Glomerular endothelial cell (primary cell): ENCODE measurements at places on chromosomes 6 and 20. TPM values are rescaled to one million over a fixed set of nuclear protein-coding genes. Genes with fewer than 3 reads are reported as not detected.
A peak's percentile ranks its signal among the peaks of the same experiment; 100 is the strongest.

DNA sequence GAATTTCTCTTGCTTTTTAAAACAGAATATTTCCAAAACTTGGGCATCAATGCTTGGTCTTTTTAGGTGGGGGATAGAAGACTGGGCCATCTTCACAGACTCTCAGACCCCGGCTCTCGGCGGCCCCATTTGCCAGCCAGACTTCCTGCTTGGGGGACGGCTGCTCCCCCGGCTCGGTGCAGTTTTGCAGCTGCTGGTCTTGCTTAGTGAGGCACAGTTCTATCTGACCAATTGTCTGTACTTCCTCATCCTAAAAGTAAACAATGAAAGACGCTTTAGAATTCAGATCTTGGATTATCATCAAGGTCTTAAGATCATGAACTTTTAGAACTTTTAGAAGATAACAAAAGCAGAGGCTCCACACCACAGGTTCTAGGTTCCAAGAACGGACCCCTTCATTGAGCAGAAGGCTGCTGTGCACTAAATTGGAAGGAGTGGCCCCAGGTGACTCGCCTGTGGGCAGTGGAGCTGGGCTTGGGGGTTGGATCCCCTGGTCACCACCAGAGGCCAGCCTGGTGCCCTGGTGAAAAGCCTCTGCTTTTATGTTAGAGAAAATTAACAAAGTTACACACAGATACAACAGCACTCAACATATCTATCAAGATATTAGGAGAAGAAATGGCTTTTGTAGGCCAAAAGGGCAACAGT, 26.7 kb downstream of the RNASET2 start:
- DNase-seq, result no peak

The MICB gene
- total RNA-seq, result 14.5 and 19.1 TPM in 2 replicates

DNA sequence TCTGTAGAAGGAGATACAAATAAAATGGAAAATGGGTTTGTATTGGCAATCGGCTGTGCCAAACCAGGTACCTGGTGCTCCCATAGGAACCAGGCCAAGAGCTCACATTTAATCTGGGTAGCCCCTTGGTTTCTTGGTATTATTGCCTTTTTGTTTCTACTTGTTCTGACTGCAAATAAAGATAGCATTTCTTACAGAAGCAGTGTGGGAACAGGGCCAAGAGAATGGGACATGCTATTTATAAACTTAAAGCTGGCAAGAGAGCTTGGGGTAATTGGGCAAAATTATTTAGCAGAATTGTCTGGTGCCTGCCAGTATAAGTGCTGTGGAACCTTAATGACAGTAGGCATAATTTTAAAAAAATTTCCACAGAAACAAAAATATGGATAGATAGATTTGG, 113.5 kb upstream of the GLP1R start:
- DNase-seq, result no peak

- DNase-seq, result no peak
Measured at GRCh38 chr6:32627831-32628230, 9.4 kb upstream of the HLA-DQA1 start.

DNA sequence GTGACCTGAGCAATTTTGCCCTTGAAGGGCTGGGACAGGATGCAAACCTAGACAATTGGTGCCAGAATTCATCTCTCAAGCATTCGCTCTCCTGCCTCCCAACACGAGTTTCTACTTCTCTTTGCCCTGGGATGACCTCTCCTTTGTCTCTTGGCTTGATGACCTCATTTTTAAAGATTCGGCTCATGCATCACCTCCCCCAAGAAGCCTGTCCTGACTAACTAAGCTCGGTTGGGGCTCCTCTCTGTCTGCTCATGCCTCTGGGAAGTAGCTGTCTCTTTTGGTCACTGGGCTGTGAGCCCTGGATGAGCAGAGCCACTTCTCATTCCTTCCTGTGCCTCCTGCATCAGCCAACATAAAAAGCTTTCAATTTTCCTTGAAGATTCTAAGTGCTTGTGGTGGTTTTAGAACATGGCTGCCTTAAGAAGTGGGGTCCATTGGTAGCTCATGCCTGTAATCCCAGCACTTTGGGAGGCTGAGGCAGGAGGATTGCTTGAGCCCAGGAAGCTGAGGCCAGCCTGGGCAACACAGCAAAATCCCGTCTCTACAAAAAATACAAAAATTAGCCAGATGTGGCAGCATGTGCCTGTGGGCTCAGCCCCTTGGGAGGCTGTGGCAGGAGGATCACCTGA, 11.1 kb upstream of the TCF15 start:
- no peak for DNase-seq

GRCh38 chr6:69314001-69314400, 482.8 kb downstream of the LMBRD1 start:
- DNase-seq, result no peak

GRCh38 chr6:22471132-22471690, 98.2 kb upstream of the HDGFL1 start:
- peak; percentile 75 for DNase-seq

GRCh38 chr6:135826236-135826804, 25.2 kb upstream of the PDE7B start:
- no peak for DNase-seq

The F13A1 gene
- not detected in 2 replicates for total RNA-seq

- DNase-seq, result no peak
Measured at GRCh38 chr6:15368186-15368585, 122.3 kb downstream of the JARID2 start.

DNA sequence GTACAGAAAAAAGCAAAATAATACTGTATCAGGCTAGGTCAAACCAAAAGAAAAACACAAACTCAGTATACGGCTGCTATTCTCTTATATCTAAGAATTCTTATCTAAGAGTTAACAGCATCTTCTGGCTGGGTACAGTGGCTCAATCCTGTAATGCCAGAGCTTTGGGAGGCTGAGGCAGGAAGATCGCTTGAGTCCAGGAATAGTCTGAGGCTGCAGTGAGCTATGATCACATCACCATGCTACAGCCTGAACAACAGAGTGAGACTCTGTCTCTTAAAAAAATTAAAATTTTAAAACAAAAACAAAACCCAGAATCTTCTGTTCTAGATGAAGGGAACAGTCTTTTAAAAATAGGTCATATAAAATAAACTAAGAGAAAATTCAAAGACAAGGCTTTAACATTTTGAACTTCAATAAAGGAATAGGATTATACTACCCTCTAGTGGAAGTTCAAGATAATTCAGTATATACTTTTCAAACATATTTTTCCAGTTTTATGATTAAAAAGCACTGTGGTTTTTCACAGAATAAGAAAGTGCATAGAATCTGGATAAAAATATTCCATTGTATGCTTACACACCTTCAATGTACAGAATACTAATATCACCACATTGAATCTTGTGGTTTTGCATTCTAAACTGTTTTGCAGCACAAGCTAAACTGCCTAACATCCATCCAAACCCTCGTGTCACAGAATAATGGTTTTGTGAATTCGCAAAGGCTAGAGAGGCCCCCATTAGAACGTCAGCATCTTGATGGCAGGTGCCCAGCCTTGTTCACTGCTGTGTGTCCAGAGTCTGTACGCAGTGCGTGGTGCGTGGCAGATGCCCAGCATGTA, 39.3 kb downstream of the DTNBP1 start:
- no peak for DNase-seq

- no peak for DNase-seq
Measured at GRCh38 chr6:52543262-52543661, 33.6 kb downstream of the TRAM2 start.

The GNRH2 gene
- total RNA-seq, result 0.48 TPM in 1 of 2 replicates, not detected in the other

DNA sequence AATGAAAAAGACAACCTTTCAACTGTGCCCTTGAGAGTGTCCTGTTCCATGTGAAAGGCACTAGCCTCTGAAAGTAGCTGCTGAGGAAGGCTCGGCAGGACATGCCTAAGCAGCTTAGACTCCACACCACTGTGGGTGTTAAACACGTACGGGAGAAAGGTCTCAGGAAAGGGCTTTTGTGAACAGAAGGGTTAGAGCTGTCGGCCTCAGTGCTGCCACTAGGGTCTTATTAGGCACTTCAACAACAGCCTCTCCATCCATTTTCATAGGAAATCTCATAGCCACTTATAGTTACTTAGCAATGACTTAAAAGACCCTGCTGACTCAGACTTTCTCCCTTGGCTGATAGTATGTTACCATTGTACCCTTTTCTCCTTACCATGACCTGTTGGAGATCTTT, 662.8 kb downstream of the TBC1D32 start:
- DNase-seq, result no peak

DNA sequence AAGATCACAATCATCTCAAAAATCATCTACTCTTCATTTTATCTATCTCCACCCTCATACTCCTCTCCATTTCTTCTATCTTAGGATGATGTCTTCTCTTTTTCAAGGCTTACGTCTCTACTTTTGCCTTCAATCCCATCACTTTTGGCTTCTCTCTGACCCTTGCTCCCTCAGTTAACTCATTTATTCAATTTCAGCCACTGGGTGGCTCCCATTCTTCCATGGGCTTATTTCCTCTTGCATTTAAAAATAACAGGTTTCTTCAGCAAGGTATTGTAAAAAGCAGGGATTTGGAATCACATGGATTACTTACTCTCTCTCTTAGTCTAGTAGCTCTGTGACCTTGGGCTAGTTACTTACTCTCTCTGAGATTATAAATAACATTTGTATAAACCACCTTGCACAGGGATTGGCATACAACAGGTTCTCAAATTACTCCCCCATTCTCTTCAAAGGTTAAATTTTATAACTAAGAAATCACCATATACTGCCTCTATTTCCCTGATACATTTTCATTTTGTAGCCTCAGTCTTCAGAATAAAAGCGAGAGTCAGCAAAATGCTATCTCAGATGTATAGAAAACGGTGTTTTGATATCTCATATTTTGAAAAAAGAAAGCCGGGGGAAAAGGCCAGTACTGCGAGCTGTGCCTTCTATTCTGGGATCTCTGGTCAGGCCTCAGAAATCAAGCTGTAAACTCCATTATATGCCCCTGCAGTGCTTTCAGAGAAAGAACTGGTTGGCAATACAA, 5.5 kb downstream of the ZSCAN12 start:
- DNase-seq, result no peak

GRCh38 chr20:20362774-20363433, 5.0 kb upstream of the INSM1 start:
- no peak for DNase-seq

The CRIP3 gene
- not detected in 2 replicates for total RNA-seq

DNA sequence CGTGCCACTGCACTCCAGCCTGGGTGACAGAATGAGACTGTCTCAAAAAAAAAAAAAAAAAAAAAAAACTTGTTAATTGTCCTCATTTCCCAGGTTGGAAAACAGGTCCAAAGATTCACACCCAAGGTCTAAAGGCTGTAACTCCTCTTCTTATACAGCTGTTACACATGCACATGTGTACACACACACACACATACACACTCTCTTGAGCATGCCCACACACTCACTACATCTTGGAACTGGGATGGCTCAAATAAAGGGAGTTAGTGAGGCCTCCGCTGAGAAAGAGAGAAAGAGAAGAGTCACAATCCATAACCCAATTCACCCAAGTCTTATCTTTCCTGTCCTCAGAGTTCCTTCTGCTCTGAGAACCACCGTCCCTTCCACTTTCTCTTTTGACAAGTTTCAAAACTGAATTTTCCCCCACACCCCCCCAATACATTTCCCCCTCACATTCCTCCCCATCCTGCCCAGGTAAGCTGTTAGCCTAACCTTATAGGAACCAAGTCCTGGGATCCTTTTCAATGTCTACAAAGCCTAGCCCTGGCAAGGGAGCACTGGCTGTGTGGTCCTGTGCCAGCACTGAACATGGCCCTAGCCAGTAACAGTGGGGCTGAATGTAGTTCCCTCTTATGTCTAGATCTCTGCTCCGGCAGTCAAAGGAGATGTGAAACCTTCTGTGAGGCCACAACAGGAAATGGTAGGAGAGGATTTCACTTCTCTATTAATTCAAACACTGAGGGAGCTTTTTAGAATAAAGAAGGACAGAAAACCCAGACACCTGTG, 3.2 kb upstream of the HLA-DMB start:
- DNase-seq, result no peak

The DLL1 gene
- total RNA-seq, result 2.9 and 10.7 TPM in 2 replicates

The IP6K3 gene
- not detected in 2 replicates for total RNA-seq

- no peak for DNase-seq
Measured at GRCh38 chr20:24915440-24915839, 33.6 kb upstream of the CST7 start.

The UBE2C gene
- 28.8 and 38.3 TPM in 2 replicates for total RNA-seq

GRCh38 chr6:101879782-101880181, 486.3 kb downstream of the GRIK2 start:
- no peak for DNase-seq

The TEAD3 gene
- total RNA-seq, result 1.8 and 4.8 TPM in 2 replicates

- DNase-seq, result no peak
Measured at GRCh38 chr6:17299750-17300149, 18.6 kb downstream of the RBM24 start.

DNA sequence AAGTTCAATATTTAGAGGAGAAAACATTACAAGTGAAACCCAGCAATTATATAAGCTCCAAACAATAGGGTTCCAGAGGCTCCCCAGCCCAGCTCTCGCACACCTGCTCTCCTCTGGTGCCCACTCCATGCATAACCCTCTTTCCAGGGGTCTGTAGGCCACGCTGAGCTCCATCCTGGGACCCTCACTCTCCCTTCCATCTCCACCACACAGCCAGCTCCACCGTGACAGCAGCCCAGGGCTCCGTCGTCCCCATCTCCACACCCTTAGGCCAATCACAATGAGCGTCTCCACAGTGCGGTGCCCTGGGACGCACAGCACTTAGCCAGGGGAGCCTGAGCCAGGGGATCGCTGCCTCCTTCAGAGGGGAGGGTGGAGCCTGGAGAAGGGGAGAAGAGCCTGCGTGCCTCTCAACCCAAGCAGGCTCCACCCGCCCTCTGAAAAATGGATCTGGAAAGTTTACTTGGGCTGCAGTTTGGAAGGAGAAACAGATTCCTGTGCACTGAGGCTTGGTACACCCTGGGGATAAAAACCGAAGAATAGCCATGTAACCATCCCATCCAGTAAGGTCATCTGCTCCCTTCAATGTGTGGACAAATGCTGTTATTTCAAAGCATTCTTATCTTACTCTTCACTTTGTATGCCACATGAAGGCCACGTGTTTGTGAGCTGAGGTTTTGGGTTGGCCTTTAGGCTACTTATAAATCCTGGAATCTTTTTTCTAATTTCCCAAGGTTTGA, 72.4 kb upstream of the GGTLC1 start:
- DNase-seq, result no peak

The NCOA7 gene
- total RNA-seq, result 33.1 and 66.8 TPM in 2 replicates

The DZANK1 gene
- 0.97 and 2.3 TPM in 2 replicates for total RNA-seq

- DNase-seq, result no peak
Measured at GRCh38 chr6:25165800-25166199, 113.4 kb upstream of the CARMIL1 start.
